ENCODE measurements at places on chromosomes 1 and 21.
A peak's percentile ranks its signal among the peaks of the same experiment; 100 is the strongest.

DNA sequence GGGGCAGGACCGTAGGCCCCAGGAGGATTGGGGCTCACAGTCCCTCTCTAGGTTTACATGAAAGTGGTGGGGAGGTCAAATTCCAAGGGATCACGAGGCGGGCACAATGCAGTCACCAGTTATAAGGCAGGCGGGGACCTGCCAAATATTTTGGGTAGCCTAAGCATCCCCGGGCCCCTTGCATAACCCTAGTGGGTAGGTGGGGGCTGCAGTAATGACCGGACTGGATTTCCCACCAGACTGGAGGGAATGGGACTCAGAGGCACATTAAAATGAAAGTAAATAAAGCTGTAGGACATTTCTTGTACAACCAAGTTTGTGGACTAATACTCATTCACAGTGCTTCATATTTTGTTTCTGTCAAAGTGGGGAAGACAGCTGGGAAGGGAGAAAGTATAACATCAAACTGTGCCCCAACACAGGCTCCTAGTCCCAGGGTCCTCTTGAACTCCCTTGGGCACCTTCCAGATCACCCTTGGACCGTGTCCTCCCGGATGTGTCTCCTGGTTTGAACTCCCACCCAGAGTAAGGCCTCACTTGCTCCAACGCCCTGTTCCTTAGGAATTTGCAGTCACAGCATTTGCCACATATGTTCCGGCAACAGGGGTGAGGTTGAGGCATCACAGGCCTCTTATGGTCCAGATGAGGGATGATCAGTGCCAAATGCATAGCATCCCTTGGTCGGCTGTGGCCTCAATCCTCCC, 28.4 kb upstream of the KIAA0040 start:
- no peak for DNase-seq

DNA sequence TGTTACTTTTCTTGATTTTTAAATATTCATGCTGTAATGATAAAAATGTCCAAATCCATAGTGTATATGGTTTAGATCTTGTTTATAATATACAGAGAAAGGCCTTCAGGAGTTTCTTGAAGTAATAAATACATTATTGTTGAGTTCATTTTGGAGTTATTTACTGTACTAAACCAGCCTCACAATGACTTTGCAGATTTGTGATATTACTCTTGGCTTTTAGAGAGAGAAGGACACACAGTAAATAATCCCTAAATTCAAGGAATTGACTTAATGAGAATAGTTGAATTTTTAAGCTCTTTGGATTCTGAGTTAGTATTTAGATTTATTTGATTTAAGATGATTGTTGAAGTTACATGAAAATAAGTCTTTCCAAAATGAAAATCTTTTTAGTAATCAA, 38.9 kb downstream of the RABGAP1L start:
- no peak for DNase-seq

DNA sequence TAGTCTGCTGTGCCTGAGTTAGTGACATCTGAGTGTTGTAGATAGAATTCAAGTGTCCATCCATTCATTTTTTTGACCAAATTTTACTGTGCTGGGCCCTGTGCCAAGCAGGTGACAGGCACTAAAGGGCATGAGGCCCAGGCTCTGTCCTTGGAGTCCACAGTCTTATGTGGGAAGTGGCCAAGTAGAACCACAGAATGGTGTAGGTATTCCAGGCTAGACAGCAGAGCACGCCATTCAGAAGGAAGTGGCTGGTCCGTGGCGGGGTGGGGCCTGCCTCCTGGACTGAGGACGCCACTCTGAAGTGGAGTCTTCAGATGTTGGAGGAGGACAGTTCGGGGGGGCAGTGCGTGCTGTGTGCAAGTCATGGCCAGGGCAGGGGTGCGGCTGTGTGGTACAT, 68.9 kb upstream of the ACTL8 start:
- DNase-seq, result no peak

GRCh38 chr21:31874812-31875212, 2.0 kb downstream of the HUNK start:
- peak; percentile 48 for DNase-seq

- DNase-seq, result no peak
Observed at GRCh38 chr1:220955116-220955515, 75.9 kb downstream of the HLX start.

DNA sequence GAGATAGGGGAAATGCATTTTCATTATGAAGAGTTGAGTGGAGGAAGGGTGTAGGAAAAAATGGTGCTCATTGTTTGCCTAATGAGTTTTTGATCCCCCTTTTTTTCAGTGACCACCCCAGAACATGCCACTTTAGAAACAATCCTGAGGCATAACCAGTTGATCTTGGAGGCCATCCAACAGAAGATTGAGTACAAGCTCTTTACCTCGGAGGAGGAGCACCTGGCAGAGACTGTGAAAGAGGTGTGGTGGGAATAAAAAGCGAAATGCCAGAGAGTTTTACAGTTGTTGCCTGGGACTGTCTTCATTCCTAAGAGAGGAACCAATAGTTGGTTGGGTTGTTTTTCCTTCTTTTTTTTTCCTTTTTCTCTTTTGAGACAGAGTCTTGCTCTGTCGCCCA, 54.3 kb upstream of the EPHA8 start:
- DNase-seq, result no peak

GRCh38 chr1:193476748-193477147, 290.3 kb upstream of the B3GALT2 start:
- no peak for DNase-seq

DNA sequence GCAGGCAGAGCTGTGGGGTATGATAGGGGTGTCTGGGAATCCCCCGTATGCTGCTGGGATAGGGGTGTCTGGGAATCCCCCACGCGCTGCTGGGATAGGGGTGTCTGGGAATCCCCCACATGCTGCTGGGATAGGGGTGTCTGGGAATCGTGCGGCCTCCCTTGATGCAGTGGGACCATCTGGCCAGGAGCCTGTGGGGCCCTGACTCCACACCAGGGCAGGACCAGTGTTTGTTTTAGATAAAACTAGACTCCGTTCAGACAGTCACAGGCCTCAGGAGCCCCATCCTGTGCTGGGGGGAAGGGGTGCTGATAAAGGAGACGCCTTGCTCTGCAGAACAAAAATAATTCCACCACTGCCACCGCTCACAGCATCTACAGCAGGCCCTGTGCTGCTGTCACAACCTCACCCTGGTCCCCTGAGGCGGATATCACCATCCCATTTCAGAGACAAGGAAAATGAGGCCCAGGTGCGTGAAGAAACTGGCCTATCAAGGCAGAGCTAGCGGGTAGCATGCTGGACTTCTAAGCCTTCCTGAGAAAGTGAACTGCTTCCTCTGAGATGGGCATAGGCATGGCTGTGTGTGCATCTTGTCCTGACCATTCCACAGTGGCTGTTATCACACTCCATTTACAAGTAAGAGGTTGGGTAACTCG, 24.0 kb downstream of the ECE1 start:
- no peak for DNase-seq

DNA sequence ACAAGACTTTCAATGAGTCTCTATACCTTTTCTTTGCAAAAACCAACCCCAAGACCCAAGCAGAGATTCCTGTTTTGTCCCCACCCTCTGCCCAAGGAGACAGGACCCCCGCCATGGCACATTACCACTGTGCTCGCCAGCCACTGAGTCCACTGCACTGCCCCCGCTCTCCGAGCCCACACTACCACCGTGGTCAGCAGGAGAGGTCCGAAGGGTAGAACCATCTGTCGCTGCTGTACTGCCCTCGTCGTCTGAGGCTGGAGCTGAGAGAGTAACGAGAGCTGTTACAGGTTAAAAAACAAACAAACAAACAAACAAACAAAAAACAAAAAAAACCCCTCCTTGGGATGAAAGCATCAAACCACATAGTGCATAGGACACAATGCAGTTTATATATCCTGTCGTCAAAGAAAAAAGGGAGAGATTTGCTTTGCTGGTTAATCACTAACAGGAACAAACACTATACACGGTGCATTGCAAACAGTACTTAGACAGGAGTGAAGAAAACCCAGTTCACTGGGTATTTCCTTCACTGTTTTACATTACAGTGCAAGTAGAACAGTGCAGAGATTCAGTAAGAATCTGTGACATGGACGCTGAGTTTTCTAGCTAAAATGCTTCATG, 71.0 kb downstream of the UBR4 start:
- DNase-seq, result no peak

DNA sequence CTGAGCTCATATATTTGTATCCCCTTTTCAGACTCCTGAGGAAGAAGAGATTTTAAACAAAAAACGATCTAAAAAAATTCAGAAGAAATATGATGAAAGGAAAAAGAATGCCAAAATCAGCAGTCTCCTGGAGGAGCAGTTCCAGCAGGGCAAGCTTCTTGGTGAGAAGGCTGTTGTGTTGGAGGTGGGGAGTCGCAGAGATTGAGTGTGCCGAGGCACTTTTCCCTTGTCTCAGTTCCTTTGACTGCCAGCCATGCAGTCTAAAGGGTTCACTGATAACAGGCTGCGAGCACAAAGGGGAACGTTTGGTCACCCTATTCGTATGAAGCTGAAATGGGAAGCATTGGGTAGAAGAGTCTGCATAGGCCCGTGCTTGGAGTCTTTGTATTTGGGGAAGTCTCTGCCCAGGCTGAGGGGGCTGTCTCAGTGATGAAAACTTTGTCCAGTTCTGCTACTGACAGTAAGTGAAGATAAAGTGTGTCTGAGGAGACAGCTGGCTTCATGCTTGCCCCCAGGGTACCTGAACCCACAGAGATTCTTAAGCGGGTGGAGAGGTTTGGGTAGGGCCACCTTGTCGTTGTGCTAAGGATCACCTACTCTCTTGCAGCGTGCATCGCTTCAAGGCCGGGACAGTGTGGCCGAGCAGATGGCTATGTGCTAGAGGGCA, 2.8 kb downstream of the RPS8 start:
- DNase-seq, result no peak

GRCh38 chr1:215201283-215201682, 118.7 kb downstream of the KCNK2 start:
- DNase-seq, result no peak

Measured in NCI-H82 (cell line).